ENCODE measurements at places on chromosomes 2 and 18.

GRCh38 chr2:204530464-204530805 is 14.8 kb upstream of the PARD3B start:
- no peak for DNase-seq

GRCh38 chr18:62131301-62131909 is 55.5 kb downstream of the PIGN start:
- DNase-seq, result peak; percentile 65

- DNase-seq, result peak; percentile 51
Measured at GRCh38 chr18:46346213-46346612, 242.0 kb downstream of the HAUS1 start.

- no peak for DNase-seq
Measured at GRCh38 chr18:39403121-39403520, 1837.5 kb upstream of the CELF4 start.

DNA sequence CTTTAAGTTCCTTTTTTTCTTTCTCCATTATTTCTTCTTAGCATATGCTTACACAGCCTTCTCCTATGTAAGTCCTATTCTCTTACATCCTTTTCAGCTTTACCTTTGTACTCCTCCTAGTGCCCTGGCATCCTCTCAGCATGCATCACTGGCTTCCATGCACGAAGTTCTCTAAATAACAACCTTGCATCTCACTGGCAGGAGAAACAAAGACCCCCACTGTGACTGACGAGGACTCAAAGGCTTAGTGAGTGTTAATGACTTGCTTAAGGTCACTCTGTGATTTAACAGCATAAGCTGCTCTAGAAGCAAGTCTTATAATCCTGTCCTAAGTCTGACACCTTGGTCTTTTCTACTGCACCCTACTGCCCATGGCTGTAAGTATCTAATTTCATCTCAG is 1236.0 kb upstream of the CELF4 start:
- no peak for DNase-seq

DNA sequence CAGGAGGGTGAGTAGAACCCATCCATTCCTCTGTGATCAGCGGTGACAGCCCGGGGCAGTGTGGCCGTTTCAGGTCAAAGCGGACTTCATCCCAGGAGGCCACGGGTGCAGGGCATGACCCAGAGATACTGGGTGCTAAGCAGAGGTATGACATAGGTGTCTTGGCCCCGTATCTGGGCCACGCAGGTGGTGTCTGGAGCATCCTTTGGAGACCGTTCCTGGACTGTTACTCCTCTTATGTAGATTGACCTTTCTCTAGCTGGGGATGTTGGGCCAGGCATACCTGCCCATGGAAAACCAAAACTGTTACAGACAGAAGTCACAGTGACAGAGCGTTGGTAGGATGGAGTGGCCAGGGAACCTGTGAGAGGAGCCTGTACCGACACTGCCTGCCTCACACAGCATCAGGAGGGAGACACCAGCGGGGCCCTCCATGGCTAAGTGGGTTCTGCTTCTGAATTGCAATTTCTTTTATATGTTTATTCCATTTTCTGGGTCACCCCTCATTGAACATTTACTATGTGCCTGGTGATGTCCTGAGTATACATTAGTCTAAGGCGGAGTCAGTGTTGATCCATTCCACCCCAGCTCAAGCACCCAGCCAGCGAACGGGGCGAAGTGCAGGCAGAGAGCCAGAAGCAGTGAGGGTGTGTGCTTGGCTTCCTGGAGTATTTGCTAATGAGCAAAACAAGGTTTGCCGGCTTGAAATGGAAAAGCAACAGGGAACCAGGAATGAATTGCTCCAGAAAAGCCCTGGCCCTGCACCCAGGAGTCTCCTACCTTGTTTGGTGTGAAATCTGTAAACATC is 141.7 kb downstream of the SH3RF3 start:
- no peak for DNase-seq

GRCh38 chr18:63788447-63789096 is 13.4 kb downstream of the SERPINB7 start:
- no peak for DNase-seq

DNA sequence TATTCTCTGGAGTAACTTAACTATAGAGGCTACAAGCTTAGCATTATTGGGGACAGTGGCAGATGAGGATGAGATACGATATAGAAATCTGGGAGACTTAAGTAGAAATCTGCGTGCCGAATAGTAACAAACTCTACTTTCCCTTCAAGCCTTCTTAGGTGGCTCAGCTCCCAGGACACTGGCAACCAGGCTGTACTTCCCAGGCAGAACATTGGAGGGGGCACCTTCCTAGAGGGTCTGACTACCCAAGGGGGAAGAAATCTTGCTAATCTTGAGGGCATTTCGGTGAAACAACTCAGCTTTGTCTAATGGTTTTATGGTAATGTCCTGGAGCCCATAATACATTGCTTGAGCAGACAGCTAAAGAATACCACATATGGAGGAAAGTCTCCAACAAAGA is 126.2 kb upstream of the DTNA start:
- DNase-seq, result no peak

- no peak for DNase-seq
Measured at GRCh38 chr2:98583276-98583675, 25.0 kb downstream of the COA5 start.

DNA sequence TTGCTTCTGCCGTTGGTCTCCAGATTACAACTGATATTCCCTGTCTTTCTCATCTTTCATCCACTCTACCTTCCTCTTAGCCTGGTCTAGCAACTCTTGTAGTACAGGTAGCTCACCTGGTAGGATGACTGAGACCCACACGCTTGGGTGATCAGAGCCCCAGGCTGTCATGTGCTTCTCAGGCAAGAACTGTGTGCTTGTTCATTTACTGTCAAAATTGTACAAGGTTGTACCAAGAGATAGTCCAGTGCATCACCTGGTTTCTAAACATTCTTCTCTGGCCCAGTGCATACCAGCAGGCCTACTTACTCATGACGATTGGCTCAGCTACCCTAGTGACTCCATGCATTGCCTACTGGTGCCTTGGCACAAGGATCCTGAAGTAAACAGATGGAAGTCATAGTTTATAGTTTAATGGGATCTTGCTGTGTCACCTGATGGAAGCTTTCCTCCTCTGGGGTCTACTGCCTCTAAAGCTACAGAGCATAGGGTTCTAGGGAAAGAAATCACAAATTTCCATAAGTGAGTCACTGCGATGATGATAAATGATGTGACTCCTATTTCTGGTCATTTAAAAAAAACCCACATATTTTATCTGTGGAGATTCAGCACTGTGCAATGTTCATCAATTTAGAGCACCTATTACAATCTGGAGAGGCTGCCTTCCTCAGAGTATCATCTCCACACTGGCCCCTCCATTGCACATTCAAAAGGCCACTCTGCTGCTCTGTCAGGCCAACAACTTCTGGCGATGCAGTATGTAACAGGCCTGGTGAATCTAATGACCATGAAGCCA is 481.8 kb upstream of the MEIS1 start:
- no peak for DNase-seq

GRCh38 chr2:33366473-33366872 is 110.0 kb upstream of the RASGRP3 start:
- no peak for DNase-seq

DNA sequence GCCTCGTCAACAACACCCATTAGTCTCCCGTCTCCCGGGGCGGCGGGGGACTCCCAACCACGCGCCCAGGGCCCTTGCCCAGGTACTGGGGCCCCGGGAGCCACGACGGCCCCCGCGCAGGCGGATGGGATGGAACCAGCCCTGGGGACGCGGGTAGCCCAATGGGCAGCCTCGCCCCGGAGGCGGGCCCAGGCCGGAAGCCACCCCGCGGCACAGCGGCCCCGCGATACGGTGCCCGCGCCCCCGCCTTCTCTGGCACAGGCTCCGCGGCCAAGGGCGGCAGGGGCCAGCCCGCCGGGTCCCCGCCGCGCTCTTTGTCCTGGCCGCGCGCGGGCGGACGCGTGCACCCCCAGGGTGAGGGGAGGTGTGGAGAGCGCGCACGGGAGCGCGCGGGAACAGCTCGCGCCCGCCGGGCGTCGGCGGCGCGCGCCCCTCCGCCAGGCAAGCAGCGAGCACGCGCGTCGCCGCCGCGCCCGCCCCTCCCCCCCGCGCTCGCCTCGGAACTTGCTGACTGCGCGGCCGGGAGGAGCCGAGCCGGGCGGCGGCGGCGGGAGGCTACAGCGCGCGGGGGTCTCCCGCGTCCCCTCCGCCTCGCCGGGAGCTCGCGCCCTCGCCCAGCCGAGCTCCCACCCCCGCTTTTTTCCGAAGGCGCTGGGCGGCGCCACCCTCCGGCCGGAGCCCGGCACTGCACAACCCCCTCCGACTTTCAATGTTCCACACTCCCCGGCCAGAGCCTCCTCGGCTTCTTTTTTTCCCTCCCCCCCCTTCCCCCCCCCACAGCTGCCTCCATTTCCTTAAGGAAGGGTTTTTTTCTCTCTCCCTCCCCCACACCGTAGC is at the start of gene UBE2E3:
UBE2E3 (plus strand) TSS at position 500 of the 837 bp plus-strand sequence. CDS start 1,438 bp downstream, outside the sequence.
- DNase-seq, result no peak

GRCh38 chr2:70851704-70852103 is 16.1 kb upstream of the CD207 start:
- DNase-seq, result peak; percentile 13

DNA sequence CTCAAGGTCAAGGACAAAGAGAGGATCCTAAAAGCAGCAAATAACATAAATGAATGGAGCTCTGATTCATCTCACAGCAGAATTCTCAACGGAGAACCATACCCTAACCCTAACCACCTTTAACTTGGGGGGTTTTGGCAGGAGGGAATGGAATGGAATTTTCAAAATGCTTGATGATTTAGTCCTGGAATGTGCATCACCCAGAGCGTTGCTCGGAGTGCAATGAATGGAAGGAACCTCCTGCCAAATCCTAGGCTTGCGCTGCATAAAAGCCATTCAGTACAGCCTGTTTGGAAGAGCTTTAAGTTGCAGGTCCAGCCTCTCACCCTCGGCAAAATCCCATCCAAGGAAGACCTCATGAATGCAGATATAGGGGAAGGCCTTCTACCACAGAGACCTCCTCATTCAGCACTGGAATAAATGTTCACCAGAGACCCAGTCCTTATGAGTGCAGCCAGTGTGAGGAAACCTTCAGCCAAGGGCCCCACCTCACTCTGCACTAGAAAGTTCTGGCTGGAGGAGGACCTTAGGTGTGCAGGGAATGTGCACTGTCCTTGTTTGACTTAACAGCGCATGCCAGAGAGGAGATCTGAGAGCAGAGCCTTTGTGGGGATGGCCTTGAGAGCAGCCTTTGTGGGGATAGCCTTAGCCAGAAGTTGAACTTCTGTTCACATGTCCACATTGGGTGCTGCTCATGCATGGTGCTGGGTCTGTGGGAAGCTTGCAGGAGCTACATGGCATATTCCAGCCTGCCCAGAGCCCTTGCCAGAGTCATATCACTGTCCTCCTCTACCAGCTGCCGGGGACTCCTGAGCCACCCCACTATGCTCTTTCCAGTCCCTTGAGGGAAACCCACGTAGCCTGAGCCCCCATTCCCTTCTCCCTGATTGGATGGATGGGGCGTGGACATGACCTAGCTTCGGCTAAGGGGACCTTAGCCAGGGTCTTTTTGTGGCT is 30.5 kb downstream of the ASB1 start:
- DNase-seq, result no peak

- DNase-seq, result no peak
Measured at GRCh38 chr18:62339106-62339988, 14.2 kb downstream of the TNFRSF11A start.

- no peak for DNase-seq
Measured at GRCh38 chr2:10568736-10569432, 120.8 kb upstream of the ODC1 start.

GRCh38 chr2:238502088-238502810 is 75.5 kb downstream of the ASB1 start:
- DNase-seq, result no peak

DNA sequence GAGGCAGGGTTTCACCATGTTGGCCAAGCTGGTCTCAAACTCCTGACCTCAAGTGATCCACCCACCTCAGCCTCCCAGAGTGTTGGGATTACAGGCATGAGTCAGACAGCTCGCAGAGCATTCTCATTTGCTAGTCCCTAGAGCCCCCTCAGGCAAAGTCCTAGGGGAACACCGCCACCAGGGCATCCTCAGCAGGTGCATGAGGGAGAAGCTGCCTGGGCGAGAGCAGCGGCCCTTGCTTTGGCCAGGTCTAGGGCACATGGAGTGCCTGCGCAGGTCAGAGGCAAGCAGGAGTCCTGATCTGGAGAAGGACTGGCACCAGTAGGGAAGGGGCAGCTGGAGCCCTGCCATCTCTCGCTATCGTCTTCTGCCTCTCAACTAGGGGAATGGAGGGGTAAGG is 32.4 kb downstream of the NGEF start:
- no peak for DNase-seq

DNA sequence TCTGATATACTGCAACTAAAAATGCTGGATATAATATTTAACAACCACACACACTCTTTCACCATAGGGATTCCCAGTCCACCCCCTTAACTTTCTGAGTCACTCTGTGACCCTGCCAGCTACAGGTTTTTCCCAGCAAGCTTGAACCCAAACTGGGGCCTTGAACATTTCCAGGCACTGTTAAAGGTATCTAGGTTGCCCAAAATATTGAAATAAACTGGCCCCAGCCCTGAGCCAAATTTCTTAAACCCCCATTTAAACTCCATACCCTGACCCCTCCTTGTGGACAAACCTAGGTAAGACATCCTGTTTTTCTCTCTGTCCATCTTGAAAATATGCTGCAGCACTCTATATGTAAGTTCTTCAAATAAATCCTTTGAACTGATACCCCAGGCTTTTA is 19.7 kb upstream of the DCTN1 start:
- DNase-seq, result no peak

GRCh38 chr2:63875131-63875527 is 33.4 kb downstream of the UGP2 start:
- DNase-seq, result no peak

- DNase-seq, result no peak
Measured at GRCh38 chr2:230128623-230129342, 60.1 kb upstream of the SLC16A14 start.

DNA sequence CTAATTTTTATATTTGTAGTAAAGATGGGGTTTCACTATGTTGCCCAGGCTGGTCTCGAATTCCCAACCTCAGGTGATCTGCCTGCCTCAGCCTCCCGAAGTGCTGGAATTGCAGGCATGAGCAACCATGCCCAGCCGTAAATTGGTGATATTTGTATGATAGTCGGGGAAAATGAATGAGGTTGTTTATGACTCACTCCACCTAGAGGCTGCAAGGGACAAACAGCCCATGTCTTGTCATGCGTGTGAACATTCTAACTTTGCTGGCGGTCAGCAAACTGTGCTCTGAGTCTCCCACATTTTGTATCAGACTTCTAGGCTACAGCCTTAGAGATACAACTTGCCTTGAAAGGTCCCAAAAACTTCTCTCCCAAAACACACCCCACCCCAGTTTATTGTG is 133.5 kb upstream of the DTNA start:
- no peak for DNase-seq

DNA sequence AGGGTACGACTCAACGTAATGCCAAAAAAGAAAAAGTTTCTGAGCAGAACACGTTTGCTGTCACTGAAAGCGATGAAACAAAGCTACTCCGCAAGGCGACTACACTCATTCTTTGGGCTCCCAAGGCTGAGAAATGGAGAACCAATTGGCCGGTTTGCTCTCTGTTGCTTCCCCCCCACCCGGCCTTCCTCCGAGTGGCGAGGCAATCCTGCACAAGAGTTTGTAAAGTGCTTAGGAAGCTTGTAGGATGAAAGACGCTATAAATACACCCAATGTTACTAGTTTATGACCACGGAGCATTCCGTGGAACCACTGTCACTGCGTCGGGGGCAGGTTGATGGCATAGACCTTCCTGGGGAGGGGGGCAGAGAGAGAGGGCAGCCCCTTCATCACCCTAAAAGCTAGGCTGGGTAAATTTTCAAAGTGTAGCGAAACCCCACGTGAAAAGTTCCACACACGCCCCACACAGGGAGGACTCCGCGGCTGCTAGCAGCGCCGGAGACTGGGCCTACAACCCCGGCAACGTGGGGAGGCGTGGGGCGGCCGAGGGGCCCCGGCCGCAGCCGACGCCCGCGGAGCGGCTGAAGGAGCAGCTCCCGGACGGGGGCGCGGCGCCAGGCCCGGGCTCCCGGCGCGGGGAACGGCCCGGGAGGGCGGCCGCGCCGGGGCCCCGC is 915 bp downstream of the CUL3 start:
- no peak for DNase-seq

Measured in thymus (tissue), 14 donors.